ENCODE measurements at places on chromosomes 3 and 15.

- no peak for DNase-seq
These were observed 86.6 kb upstream of the NEO1 start for GRCh38 chr15:72965671-72966070.

DNA sequence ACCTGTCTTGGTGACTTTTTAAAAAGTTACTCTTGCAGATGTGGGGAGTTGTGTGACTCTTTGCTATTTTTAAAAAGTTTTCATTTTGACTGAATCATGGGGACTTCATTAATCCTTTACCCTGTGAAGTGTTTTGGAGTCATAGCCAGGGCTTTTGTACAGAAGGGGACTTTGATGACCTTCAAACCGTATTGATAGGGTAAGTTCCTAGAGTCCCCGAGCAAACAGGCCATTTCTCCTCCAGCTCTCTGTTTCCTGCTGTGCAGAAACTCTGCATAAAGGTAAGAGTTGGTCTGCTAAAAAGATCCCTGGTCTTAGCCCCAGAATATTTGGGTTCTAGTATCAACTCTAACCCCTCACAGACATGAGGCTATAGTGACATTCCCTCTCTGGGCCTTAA, 170.8 kb upstream of the BCL6 start:
- no peak for DNase-seq

GRCh38 chr15:81000144-81000623, 539 bp upstream of the TLNRD1 start:
- DNase-seq, result no peak

DNA sequence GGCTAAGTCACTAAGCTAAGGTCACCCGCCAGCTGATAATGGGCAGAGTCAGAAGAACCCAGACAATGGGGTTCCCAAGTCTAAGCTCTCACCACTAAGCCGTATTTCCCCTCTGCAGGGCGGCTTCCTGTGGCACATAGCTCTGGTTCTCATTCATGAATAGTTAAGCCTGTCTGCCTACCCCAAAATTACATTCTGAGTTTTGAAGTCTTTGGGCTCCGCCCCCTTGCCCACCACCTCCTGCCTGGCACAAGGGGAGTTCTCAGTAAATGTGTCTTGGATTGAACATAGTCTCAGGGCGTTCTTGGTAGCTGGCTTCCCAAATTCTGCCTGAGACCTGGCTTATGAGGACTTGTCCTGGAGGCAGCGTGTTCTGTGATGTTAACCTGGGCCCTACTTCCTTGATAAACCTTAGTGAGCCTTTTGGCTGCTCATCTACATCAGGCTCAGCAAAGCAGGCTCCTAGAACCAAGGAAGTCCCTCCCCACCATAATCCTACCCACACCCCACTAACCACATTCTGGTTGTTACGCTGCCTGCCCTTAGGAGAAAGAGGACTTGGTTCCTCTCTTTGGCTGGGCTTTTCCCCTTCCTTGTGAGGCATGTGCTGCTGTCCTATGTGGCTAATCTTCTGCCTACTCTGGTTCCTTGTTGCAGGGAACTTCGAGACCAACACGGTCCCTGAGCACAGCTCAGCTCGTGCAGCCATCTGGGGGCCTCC, 54.9 kb downstream of the STARD5 start:
- no peak for DNase-seq

DNA sequence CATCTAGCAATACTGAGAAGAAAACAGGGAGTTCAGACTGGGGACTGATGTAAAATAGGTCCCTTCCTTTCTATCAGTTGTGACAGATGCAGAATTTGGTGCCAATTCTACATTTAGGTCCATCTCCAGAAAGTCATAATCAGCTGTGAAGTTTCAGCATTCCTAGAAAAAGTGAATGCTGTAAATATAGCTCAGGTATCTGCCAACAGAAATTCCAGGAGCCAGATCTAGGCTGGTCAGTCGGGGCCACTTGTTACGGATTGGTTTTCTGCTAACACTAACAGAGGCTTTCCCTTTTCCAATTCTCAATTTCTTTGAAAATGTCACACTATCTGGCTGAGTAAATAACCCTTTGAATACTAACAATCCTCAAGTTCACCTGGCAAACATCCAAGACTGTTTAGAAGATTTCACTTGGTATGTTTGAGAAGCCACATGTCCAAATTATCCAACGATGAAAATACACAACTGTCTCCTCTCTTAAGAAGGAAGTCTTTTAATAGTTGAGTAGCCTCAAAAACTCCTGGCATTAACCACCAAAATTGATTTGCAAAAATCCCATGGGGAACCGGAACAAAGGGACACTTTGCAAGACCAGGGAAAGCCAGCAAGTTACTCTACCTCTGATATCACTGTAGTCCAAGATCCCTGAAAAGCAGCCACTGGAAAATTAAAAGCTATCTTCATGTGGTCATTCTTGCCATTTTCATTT, 222.3 kb downstream of the ZMAT3 start:
- DNase-seq, result no peak

DNA sequence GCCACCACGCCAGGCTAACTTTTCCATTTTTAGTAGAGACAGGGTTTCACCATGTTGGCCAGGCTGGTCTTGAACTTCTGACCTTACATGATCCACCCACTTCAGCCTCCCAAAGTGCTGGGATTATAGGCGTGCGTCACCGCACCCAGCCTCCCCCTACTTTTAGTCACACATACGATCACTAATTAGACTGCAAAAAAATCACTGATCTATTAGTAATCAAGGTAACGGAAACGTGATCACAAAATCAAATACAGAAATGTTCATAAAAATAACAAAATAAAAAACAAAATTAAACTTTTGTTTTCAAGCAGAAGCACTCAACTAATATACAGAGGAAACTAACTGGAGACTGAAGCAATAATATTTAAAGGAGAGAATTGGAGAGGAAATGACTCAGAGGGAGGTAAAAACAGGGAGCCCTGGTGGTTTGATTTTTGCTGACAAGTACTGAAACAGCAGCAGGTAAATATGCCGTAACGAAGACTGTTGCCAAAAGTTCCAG, 4.6 kb downstream of the WDR53 start:
- DNase-seq, result no peak

GRCh38 chr3:52350416-52350815, 34.3 kb downstream of the DNAH1 start:
- no peak for DNase-seq

DNA sequence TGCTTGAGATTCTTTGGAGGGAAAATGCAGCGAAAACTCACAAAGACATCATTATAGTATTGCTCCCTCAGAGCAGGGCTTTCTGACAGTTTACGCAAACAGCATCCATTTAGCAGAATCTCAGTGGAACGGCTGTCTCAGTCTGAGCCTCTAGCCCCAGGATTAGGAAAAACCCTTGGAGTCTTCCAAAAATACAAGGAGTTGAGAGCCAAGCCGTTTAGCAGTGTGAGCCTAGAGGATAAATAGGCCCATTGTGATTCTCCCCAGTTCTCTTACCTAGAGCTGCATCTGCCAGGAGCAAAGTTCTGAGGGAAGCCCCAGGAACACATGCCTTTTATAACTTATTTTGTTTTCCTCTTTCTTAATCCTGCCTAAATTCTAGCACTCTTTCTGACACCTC, 359.6 kb downstream of the NTRK3 start:
- DNase-seq, result no peak

DNA sequence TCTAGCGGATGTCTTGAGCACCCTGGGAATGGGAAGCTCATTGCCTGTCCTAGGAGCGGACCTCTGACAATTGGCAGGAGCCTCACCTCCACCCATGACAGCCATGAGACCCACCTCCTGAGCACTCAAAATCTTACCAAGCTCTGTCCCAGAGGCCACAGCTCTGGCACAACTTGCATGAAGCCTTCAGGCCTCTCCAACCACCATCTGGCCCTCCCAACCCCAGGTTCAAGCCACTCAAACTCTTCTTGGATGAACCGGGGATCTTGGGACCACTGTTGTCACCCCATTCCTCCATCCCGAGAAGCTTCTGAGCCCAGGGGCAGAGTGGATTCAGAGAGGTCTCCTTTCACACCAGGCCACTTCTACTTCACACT, 1.5 kb downstream of the VIPR1 start:
- DNase-seq, result no peak

DNA sequence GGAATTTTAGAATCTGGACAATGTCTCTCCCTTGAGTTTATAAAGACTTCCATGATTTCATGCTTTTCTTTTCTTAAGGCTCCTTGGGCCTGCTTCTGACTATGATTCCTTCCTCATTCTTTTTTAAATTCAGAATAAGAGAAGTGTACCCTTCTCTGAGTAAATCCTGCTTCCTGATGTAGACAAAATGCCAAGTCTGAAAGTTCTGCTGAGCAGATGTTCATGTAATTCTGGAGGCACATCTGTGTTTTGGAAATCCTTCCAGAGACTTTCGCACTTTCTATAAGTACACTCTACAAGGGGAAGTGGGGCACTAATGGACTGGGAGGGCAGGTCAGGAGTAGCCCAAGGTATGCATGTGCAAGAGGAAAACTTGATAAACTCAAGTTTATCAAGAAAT, 24.8 kb downstream of the TPM1 start:
- DNase-seq, result no peak

All from stimulated activated naive CD4-positive, alpha-beta T cell (primary cell).